ENCODE measurements at places on chromosomes 12 and 14.

- DNase-seq = no peak
Observed at GRCh38 chr14:67140556-67140955, 48.7 kb upstream of the GARIN2 start.

DNA sequence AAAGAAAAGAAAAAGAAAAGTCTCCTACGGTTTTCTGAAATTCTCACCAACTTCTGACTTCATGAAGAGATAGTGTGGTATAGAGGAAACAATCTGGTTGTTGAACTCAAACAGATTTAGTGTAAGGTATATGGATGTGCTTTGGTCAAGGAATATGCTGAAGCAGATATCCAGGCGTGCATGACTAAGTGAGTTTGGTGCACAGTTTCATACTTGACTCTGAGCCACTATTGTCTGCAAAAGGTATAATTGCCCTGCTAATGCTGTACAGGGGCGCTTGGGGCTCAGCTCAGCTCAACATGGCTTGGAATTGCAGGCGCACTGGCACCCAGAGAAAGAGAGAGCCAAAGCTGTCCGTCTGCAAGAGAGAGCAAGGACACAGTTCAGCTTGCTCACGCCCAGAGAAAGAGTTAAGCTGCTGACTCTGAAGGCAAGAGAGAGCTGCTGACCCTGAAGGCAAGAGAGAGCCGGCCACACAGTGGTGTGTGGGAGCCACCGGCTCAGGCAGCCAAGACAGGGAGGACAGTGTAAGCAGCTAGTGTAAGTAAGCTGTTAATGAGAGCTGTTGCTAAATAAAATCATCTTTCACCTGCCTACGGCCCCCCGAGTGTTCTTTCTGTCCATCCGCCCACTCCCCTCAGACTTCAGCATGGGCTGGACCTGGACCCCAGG is 66.4 kb upstream of the SLC38A4 start:
- no peak for DNase-seq

DNA sequence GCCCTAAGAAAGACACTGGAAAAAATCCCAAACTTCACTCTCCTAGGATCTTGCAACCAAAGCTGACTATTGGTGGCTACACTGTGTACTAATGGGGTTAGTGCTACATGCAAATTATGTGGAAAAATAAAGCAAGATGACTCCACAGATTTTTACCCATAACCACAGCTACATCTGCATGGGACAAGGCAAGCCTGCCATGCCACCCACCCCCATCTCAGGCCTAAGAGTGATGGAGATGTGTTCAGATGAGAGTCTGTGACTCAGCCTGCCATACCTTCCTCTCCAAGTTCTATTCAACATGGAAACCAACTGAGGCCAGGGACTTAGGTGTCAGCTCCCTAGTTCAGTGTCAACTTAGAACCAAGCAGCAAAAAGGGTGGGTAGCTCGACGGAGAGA is 206.2 kb downstream of the PELI2 start:
- DNase-seq = no peak

GRCh38 chr12:47725893-47726292 is 603 bp upstream of the ENDOU start:
- DNase-seq = no peak

DNA sequence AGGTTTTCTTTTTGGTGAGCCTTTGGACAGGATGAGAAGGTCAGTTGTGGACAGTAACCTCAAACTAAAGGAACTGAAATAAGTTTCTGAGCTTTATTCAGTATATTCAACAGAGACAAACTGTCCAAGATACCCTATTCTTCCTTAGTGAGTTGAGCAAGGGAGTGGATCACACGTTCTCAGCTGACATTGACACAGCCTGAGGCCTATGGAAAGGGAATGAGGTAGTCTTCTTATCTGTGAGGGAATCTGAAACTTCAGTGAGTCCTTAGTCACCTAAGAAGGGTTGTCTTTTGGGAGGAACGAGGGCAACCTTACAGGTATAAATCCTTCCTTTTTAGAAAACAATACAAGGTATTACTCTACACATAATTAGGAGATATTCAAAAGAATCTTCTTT is 5.0 kb upstream of the NUBPL start:
- no peak for DNase-seq

DNA sequence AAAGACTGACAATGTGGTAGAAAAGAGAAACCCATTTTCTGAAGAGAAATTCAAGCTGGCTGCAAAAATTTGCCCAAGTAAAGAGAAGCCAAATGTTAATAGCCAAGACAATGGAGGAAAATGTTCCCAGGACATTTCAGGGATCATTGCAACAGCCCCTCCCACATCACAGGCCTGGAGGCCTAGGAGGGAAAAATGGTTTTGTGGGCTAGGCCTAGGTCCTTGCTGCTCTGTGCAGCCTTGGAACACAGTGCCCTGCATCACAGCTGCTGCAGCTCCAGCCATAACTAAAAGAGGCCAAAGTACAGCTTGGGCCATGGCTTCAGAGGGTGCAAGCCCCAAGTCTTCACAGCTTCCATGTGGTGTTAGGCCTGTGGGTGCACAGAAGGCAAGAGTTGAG is 332.4 kb upstream of the LRIG3 start:
- DNase-seq = no peak

- no peak for DNase-seq
Observed at GRCh38 chr12:113230315-113231234, 9.3 kb downstream of the TPCN1 start.

Data from activated T-helper 1 cell treated with Interleukin-2 at 50 U/mL for 16 hours (primary cell).